EL (cell line): ENCODE measurements at places on chromosomes 11 and 22.

DNA sequence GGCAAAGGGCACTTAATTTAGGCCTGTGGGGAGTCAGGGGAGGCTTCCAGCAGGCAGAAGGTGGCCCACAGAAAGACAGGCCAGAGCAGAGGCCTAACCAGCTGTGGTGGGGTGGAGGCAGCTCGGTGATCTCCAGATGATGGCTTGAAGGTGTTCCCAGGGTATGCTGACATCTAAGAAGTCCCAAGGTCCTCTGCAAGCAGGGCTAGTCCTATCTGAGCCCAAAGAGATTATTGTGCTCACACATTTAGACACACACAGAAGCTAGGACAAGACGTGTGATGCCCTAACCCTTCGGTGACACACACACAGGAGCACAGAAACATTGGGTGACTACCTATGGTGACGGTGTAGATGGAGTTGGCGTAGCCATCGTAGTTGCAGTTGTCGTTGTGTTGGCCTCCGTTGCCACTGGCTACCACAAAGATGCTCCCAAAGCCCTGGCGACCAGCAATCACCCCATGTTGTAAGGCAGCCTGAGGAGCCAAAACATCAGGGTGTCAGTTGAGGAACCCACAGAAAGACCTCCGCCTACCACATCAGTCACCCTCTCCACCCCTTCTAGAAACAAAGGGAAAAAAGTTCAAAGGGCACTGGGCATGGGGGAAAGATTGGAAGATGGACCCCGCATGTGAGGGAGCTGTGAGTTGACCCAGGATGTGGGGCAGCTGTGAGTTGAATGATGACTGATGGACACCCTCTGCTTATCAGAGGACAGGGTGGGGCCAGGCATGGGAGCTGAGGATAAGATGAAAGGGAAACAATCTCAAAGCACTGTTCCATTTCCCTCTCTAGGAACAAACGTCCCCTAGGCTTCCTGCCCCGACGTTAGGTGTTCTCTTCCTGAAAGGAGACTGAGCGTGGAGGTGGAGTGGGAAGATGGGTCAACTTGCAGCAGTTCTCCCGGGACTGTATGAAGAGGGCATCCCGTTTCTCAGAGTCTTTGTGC lies 7.9 kb downstream of the PCSK7 start:
- no peak for DNase-seq

DNA sequence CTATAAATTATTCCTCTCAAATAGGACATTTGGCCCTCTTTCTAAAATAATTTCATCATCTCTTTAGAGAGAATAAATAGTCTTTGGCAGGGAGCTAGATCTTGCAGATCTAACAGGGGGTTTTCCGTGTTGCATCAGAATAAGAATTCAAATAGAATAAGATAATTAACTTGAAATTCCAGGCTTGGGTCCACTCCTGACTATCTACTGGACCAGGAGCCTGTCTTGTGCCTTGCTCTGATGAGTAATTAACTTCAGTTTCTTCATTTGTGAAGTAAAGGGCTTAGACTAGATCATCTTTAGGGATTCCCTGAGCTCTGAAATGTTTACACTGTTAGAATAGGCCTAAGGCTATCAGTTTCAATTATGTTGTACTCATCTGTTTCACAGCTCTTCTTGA lies 23.5 kb upstream of the TMEM123 start:
- peak; percentile 31 for DNase-seq

- DNase-seq, result no peak
These were observed 648 bp downstream of the DLG2 start for GRCh38 chr11:85626496-85626895.

DNA sequence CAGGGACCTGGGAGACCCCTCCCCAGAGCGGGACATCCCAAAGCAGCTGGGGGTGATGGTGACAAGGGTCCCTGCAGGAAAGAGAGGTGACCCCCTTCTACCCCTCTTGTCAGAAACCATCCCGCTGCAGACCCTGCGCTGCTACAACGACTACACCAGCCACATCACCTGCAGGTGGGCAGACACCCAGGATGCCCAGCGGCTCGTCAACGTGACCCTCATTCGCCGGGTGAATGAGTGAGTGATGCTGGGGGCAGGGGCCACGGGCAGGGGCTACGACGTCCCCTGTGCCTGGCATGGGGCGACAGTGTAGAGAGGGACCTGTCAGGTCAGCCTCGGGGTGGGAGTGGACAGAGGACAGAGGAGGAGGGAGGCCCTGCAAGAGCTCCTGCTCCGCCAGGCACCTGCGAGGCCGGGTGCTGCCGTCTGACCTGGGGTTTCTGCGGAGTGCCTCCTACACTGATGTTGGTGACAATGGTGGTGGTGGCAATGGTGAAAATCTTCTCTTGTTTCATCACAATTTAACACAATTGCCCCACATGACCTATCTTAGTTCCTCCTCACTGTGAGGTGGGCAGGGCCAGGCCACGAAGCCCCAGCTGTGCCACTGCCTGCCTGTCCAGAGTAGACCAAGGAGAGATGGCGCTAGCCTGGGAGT lies 9.8 kb downstream of the CSF2RB start:
- no peak for DNase-seq

GRCh38 chr11:67167091-67167490 lies 48.0 kb downstream of the KDM2A start:
- DNase-seq, result peak; percentile 33

DNA sequence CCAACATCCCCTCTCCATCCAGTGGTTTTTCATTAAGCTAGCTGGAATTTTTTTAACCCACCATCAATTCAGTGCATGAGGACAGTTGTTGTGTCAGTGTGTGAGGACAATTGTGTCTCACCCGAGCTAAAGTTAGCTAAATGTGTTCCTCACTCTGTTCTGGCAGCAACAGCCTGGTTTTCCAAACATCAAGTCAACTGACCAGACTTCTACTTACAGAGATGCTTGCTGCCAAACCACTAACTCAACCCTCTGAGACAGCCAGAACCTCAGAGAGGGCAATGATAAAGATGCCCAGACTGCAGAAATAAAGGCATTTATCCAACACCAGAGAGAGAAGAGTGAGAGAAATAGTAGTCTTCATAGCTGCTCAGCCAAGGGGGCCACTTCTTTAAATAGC lies 6.7 kb downstream of the PAMR1 start:
- DNase-seq, result no peak

DNA sequence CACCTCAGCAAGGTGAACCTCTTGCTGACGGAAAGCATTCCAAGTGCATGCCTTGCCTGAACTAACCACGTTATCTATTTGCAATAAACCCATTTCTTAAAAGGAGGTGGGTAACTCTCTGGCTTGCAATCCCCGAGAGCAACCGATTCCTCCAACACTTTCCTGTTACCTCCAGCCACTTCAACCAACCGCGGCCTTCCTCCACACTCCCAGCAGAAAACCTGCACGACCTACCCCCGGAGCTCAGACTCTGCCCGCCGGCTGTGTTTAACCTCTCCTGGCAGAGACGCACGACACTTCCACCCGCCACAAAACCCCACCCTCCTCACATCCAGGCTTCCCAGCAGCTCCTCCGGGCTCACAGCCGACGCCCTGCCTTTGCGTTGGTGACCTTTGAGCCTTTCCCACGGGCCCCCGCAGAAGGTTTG lies 708 bp downstream of the SCO2 start:
- no peak for DNase-seq

DNA sequence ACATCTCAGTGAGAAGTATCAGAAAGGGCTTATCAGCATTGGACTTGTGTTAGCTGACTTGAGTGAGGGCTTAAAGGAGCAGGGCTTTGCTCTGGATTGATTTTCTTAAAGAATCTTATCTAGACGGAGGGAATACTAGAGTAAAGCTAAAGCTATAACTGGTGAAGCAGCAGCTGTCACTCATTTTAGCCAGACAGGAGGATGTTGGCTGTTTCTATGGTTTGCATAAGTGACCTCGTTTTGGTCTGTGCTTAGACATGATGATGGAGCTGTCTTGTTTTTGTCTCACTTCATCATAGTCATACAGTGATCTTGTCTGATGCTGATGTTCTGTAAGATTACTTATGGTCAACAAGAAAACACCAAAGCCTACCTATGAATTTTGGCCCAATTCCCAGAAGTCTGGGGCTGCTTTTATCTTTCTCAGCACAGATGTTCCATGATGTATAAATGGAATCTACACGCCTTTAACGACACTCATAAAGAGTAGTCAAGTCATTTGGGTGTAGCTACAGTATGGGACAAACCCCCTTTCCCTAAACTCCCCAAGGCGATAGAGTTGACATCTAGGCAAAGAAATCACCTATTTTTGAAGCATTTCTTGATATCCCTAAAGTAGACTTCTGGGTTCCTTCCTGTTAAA lies 77.5 kb upstream of the UCP3 start:
- no peak for DNase-seq

GRCh38 chr11:59900366-59901126 lies 22.0 kb downstream of the OOSP3 start:
- DNase-seq, result no peak

- DNase-seq, result peak; percentile 53
These were observed 3.6 kb downstream of the CLCF1 start for GRCh38 chr11:67369801-67370284.

GRCh38 chr11:108929241-108929640 lies 264.4 kb downstream of the DDX10 start:
- peak; percentile 93 for DNase-seq

- DNase-seq, result peak; percentile 84
These were observed 64.0 kb downstream of the SCN3B start for GRCh38 chr11:123590296-123590912.

DNA sequence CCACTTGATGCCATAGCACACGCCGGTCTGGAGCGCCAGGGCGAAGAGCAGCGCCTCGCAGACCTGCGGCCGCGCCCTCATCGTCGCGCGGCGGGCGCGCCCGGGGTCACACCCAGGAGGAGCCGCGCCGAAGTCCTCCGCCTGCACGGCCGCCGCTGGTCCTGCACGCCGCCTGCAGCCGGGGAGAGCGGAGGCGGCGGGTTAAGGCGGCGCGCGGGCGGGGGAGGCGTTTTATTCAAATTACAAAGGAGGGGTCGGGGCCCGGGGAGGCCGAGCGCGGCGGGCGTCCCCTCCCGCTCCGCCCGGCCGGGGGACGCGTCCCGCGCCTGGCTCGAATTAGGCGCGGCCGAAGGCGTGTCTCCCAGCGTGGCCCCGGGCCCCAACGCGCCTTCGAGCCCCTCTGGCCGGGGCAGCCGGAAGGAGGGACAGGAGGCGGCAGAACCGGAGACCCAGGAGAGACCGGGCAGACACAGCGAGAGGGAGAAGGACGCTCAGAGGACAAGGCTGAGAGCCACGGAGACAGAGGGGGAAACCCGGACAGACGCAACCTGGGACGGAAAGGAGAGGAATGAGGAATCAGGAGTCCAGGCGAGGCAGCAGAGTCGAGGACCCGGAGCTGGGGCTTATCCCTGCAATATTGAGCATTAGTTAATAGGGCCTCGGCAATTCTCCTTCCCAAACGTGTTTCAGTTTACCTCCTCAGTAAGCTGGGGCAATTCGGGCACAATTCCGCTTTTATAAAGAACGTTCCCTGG lies at the start of gene WNT11:
Gene WNT11 (minus strand): TSS at position 176 of the 755 bp plus-strand sequence. CDS start 95 bp downstream, at position 81.
- DNase-seq, result peak; percentile 39

- no peak for DNase-seq
These were observed 10.2 kb downstream of the ATL3 start for GRCh38 chr11:63660972-63661371.

- DNase-seq, result no peak
These were observed 8.5 kb upstream of the GAL3ST1 start for GRCh38 chr22:30582788-30583545.

GRCh38 chr11:112310848-112311247 lies 50.2 kb upstream of the PLET1 start:
- no peak for DNase-seq

- DNase-seq, result no peak
These were observed 87.5 kb upstream of the MTNR1B start for GRCh38 chr11:92881940-92882450.

GRCh38 chr11:33617672-33618350 lies 82.8 kb downstream of the C11orf91 start:
- DNase-seq, result no peak

DNA sequence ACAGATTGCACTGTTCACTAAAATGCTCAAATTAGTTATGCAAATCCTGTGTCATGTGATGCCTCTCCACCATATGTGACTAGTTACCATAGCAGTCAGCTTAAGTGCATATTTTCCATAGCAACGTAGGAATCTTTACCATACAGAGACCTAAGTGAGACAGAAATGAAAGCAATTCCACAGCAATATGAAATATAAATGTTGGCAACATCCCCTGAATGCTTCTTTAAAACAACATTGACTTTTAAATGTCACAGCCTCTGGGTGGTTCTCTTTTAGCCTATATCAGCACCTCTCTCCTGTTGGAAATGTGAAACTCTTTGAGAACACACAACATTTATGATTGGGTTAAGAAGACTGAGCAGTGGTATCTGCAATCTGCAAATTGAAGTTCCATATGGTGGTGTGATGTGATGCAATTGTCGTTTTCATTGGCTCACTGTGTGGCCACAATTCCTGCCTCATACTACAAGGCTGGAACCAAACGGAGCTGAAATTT lies 814.6 kb downstream of the DLG2 start:
- no peak for DNase-seq

DNA sequence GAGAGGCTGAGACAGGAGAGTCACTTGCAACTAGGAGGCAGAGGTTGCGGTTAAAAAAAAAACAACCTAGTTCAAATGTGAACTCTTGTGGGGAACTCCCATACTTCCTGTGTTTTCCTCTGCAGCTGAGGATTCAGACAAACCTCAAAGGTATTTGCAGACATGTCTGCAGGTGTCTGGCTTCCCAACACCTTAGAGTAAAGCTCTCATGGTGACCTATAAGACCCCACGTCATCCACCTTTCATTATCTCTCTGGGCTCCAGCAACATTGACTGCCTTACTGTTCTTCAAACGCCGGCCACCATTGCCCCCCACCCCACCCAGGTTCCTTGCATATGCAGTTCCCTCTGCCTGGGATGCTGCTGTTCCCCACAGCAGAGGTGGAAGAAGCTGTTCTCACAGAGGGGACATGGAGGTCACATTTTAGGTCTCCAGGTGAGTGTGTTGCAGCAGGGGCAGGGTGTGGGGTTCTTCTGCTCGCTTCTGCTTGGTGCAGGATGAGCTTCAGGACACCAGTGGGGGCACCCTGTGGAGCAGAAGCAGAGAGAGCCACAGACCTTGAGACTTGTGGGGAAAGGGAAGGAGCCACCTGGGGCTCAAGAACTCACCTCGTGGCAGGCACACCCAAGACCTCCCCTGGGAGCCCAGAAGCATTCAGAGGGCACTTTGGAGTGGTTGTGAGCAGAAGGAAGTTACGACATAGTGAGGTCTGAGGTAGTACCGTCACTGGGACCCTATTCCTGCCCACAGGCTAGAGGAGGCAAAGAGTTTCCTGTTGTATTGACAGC lies 203.2 kb downstream of the CSNK2A3 start:
- no peak for DNase-seq

DNA sequence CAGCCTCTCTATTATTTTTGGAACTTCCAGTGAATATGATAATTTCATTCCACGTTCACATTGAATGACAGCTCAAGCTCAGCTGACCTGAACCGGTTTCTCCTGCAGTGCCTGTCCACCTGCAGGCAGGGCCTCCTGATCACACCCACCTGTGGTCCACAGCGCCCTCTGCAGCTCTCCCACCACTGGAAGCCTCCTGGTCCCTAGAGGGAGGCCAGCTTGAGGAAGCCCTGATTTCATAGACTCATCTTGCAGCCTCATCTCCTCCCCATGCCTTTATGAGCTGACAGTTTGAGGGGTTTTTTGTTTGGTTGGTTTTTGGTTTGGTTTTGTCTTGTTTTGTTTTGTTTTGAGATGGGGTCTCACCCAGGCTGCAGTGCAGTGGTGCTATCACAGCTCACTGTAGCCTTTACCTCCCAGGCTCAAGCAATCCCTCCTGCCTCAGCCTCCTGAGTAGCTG lies 29.9 kb upstream of the MALAT1 start:
- DNase-seq, result peak; percentile 25

- DNase-seq, result peak; percentile 10
These were observed 334.5 kb downstream of the TTC28 start for GRCh38 chr22:28344918-28345703.

GRCh38 chr11:115776916-115777315 lies 272.7 kb upstream of the CADM1 start:
- no peak for DNase-seq
